ENCODE measurements at places on chromosomes 3 and 15. TPM values are rescaled to one million over a fixed set of nuclear protein-coding genes. Genes with fewer than 3 reads are reported as not detected.

DNA sequence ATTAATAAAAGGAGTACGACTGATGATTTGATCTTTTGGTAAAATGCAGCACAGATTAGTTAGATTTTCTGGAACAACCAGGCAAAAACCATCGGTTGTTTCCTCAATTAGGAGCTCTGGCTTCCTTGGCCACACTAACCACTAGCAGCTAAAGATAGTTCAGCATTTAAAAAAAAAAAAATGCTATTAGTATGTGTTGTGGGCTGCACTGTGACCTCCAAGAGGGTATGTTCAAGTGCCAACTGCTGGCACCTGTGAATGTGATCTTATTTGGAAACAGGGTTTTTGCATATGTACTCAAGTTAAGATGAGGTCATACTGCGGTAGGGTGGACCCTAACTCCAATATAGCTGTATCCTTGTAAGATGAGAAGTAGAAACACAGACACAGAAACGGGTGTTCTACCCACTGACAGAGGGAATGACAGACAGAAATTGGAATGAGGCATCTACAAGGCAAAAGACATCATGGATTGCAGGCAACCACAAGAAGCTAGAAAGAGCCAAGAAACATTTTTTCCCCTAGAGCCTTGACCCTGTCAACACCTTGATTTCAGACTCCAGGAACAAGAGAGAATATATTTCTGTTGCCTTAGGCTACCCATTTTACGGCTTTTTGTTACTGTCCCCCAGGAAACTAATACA lies 534.6 kb upstream of the ROBO2 start:
- H3K4me3 ChIP-seq, result no peak overlapping the region
- no peak overlapping the region for H3K27ac ChIP-seq
- no peaks in the 10 kb centered on the region for H3K4me1 ChIP-seq
- H3K36me3 ChIP-seq, result no peaks in the 10 kb centered on the region
- H3K27me3 ChIP-seq, result no peaks in the 10 kb centered on the region

Gene THPO
- total RNA-seq, result 12.5 TPM

- H3K27me3 ChIP-seq, result no peaks in the 10 kb centered on the region
- H3K27ac ChIP-seq, result no peak overlapping the region
- H3K36me3 ChIP-seq, result no peaks in the 10 kb centered on the region
- H3K4me1 ChIP-seq, result peaks cover 3% of the 10 kb centered on the region
- H3K4me3 ChIP-seq, result no peak overlapping the region
- DNase-seq, result no peak
Observed at GRCh38 chr3:45223889-45224727, 2.0 kb downstream of the TMEM158 start.

- H3K27ac ChIP-seq, result no peak overlapping the region
- no peaks in the 10 kb centered on the region for H3K36me3 ChIP-seq
- H3K4me3 ChIP-seq, result no peak overlapping the region
- DNase-seq, result no peak
Observed at GRCh38 chr3:124823206-124823605, 64.0 kb downstream of the ITGB5 start.

GRCh38 chr3:122063908-122064307 lies 8.7 kb downstream of the CD86 start:
- no peaks in the 10 kb centered on the region for H3K36me3 ChIP-seq
- no peak for DNase-seq
- H3K4me3 ChIP-seq, result no peak overlapping the region
- H3K27ac ChIP-seq, result no peak overlapping the region
- H3K27me3 ChIP-seq, result no peaks in the 10 kb centered on the region

- no peak for DNase-seq
- H3K4me1 ChIP-seq, result no peaks in the 10 kb centered on the region
- no peak overlapping the region for H3K27ac ChIP-seq
- H3K27me3 ChIP-seq, result no peaks in the 10 kb centered on the region
- no peaks in the 10 kb centered on the region for H3K36me3 ChIP-seq
Observed at GRCh38 chr3:170027233-170028102, 10.3 kb upstream of the GPR160 start.

- H3K27me3 ChIP-seq, result no peaks in the 10 kb centered on the region
- no peak for DNase-seq
- H3K36me3 ChIP-seq, result peaks cover 23% of the 10 kb centered on the region
- H3K27ac ChIP-seq, result no peak overlapping the region
Observed at GRCh38 chr3:119236756-119237155, 3.9 kb downstream of the B4GALT4 start.

Gene ZBTB47
- 0.07 TPM for total RNA-seq

- no peaks in the 10 kb centered on the region for H3K27me3 ChIP-seq
- H3K4me3 ChIP-seq, result no peak overlapping the region
- no peak overlapping the region for H3K27ac ChIP-seq
- no peaks in the 10 kb centered on the region for H3K36me3 ChIP-seq
Observed at GRCh38 chr3:114660124-114660523, 366.3 kb downstream of the TIGIT start.

Data from Karpas-422 (cell line).